ENCODE measurements at places on chromosomes 12 and 14. TPM values are rescaled to one million over a fixed set of nuclear protein-coding genes. Genes with fewer than 3 reads are reported as not detected.

The KRT81 gene
- total RNA-seq, result not detected

The CDK2 gene
- 111 TPM for total RNA-seq

GRCh38 chr14:68719634-68720384 is 73.1 kb downstream of the ZFP36L1 start:
- peak overlapping the region; percentile 34 for H3K27ac ChIP-seq
- H3K36me3 ChIP-seq, result peaks cover 7% of the 10 kb centered on the region
- no peaks in the 10 kb centered on the region for H3K27me3 ChIP-seq

The LYZ gene
- not detected for total RNA-seq

The GALNT6 gene
- total RNA-seq, result 19.9 TPM

- H3K36me3 ChIP-seq, result peaks cover 19% of the 10 kb centered on the region
- no peak overlapping the region for H3K27ac ChIP-seq
- H3K4me1 ChIP-seq, result no peaks in the 10 kb centered on the region
- H3K4me3 ChIP-seq, result no peak overlapping the region
- no peaks in the 10 kb centered on the region for H3K27me3 ChIP-seq
Observed at GRCh38 chr14:74733221-74733620, 20.3 kb downstream of the FCF1 start.

The ADAMTS20 gene
- total RNA-seq, result not detected

DNA sequence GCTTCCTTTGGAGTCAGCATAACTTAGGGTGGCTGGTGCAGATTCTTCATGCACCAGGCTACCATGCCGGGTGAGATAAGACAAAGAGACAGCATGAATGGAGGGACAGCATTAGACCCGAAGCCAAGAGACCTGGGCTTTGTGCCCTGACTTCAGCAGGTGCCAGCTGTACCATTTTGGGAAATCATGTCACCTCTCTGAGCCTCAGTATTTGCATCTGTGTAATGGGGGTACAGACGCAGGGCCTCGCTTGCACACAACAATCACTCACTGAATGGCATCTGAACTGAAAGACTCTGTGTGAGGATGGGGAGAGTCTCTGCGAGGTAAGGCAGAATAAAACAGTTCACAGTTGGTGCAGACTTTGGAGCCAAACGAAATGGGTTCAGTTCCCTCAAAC is 1053.7 kb downstream of the VRK1 start:
- no peaks in the 10 kb centered on the region for H3K27me3 ChIP-seq
- H3K36me3 ChIP-seq, result no peaks in the 10 kb centered on the region
- H3K27ac ChIP-seq, result no peak overlapping the region

DNA sequence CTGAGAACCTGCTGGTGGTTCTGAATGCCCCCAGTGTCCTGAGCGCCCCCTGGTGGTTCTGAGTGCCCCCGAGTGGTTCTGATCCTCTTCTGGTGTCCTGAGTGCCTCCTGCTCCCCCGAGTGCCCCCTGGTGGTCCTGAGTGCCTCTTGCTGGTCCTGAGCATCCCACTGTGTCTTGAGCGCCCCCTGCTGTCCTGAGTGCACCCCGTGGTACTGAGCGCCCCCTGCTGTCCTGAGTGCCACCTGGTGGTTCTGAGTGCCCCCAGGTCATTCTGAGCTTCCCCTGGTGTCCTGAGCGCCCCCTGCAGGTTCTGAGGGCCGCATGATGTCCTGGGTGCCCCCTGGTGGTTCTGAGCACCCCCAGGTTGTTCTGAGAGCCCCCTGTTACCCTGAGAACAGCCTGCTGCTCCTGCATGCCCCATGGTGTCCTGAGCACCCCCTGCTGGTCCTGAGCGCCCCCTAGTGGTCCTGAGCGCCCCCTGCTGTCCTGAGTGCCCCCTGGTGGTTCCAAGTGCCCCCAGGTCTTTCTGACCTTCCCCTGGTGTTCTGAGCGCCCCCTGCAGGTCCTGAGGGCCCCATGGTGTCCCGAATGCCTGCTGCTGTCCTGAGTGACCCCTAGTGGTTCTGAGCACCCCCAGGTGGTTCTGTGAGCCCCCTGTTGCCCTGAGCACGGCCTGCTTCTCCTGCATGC is 1165.4 kb downstream of the TMEM121 start:
- DNase-seq, result peak; percentile 89
- H3K36me3 ChIP-seq, result no peaks in the 10 kb centered on the region
- H3K4me3 ChIP-seq, result no peak overlapping the region
- no peak overlapping the region for H3K27ac ChIP-seq
- no peaks in the 10 kb centered on the region for H3K27me3 ChIP-seq

- peaks cover 5% of the 10 kb centered on the region for H3K4me1 ChIP-seq
- H3K4me3 ChIP-seq, result no peak overlapping the region
- no peak overlapping the region for H3K27ac ChIP-seq
- DNase-seq, result no peak
- H3K27me3 ChIP-seq, result no peaks in the 10 kb centered on the region
Observed at GRCh38 chr12:14654842-14655241, 41.6 kb downstream of the GUCY2C start.

DNA sequence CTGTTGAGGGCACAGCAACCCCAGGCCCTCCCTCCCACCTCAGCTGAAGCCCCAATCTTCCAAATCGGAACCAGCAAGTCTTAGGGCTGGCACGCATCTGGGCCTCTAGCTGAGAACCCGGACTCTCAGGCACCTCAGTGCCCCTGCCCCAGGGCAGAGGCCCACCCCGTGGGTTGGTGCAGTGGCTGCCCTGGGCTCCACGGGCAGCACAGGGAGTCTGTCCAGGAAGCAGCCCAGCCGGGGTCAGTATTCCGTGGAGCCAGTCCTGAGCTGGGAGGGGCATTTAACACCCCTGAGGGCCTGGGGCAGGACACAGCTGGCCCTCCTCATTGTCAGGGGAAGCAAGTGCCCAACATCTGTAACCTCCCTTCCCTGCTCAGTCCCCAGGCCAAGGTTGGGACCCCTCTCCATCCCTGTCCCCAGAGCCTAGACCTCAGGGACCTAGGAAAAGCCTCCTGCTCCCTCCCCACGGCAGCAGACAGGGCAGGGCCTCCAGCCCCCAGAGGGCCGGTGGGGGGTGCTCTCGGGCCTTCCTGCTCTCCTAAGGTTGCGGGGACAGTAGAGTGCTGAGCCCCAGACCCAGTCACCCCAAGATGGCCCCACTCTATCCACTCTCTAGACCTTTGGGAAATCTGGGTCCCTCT is 36.5 kb downstream of the SLC6A12 start:
- no peak for DNase-seq
- H3K27ac ChIP-seq, result no peak overlapping the region
- H3K27me3 ChIP-seq, result peaks cover 20% of the 10 kb centered on the region
- peaks cover 5% of the 10 kb centered on the region for H3K4me1 ChIP-seq
- no peaks in the 10 kb centered on the region for H3K36me3 ChIP-seq

GRCh38 chr14:100975671-100976070 is 72.1 kb upstream of the RTL1 start:
- no peaks in the 10 kb centered on the region for H3K36me3 ChIP-seq
- no peaks in the 10 kb centered on the region for H3K4me1 ChIP-seq
- no peak overlapping the region for H3K27ac ChIP-seq
- H3K27me3 ChIP-seq, result peaks cover 25% of the 10 kb centered on the region
- no peak for DNase-seq
- H3K4me3 ChIP-seq, result no peak overlapping the region

The PIGH gene
- total RNA-seq, result 18.2 TPM

The TMEM263 gene
- 33.2 TPM for total RNA-seq

DNA sequence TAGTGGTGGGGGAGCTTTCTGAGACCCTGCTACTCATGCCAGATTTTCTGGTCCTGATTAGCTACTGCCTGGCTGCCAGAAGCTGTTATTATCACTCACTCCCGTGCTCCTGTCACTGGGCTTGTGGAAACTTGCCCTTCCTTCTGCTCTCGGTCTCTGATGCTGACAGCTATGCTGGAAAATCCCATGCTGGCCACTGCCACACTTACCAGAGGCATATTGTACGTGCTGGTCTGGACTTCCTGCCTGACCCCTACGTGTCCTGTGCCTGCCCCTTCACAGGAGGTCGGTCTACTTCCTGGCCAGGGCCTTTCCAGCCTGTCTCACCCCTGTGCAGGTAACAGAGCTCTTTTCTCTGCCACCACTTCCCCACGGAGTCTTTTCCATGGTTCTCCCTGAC is 149.4 kb upstream of the PLEKHG7 start:
- no peak overlapping the region for H3K4me3 ChIP-seq
- peaks cover 17% of the 10 kb centered on the region for H3K36me3 ChIP-seq
- H3K4me1 ChIP-seq, result peaks cover 32% of the 10 kb centered on the region
- H3K27me3 ChIP-seq, result no peaks in the 10 kb centered on the region
- no peak overlapping the region for H3K27ac ChIP-seq
- no peak for DNase-seq

The SLC39A2 gene
- total RNA-seq, result 0.36 TPM

The TEX22 gene
- 2.1 TPM for total RNA-seq

The RPL10L gene
- total RNA-seq, result not detected

The KDM5A gene
- 58.3 TPM for total RNA-seq

The TGFB3 gene
- 2.4 TPM for total RNA-seq

GRCh38 chr12:98048326-98048725 is 467.1 kb upstream of the TMPO start:
- no peak for DNase-seq
- no peaks in the 10 kb centered on the region for H3K27me3 ChIP-seq
- no peaks in the 10 kb centered on the region for H3K4me1 ChIP-seq
- H3K4me3 ChIP-seq, result no peak overlapping the region
- no peak overlapping the region for H3K27ac ChIP-seq

DNA sequence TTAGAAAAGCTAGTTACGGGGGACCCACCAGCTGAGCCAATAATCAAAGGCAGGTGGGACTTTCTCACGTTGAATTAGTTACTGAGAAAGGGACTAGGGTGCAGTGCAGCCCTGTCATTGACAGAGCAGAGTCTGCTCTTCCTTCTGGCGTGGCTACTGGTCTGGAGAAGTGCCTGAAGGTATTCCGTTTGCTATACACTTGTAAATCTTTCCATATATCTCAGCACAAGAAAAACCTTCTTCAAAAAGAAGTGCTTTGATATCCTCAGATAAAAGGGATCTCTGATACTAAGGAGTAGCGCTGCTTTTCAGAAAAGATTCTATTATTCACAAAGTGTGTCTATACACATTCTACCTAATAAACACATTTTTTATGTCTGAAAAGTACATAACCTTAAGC is 91.5 kb downstream of the KCNK10 start:
- peaks cover 2% of the 10 kb centered on the region for H3K4me1 ChIP-seq
- no peak for DNase-seq
- H3K27me3 ChIP-seq, result peaks cover 14% of the 10 kb centered on the region
- no peaks in the 10 kb centered on the region for H3K36me3 ChIP-seq
- H3K4me3 ChIP-seq, result no peak overlapping the region

- no peaks in the 10 kb centered on the region for H3K36me3 ChIP-seq
- peaks cover 55% of the 10 kb centered on the region for H3K27me3 ChIP-seq
- no peak overlapping the region for H3K27ac ChIP-seq
- H3K4me3 ChIP-seq, result no peak overlapping the region
- peaks cover 7% of the 10 kb centered on the region for H3K4me1 ChIP-seq
Observed at GRCh38 chr12:49301760-49302159, 6.8 kb downstream of the PRPH start.

The AGAP2 gene
- 23.8 TPM for total RNA-seq

GRCh38 chr12:103840462-103840875 is 565 bp downstream of the NT5DC3 start:
- peaks cover 9% of the 10 kb centered on the region for H3K36me3 ChIP-seq
- H3K4me1 ChIP-seq, result peaks cover 13% of the 10 kb centered on the region
- H3K27ac ChIP-seq, result peak overlapping the region; percentile 80
- peaks cover 4% of the 10 kb centered on the region for H3K27me3 ChIP-seq
- peak; percentile 52 for DNase-seq

GRCh38 chr14:67515386-67516079 is 17.6 kb upstream of the PLEKHH1 start:
- peaks cover 29% of the 10 kb centered on the region for H3K4me1 ChIP-seq
- H3K27me3 ChIP-seq, result no peaks in the 10 kb centered on the region
- DNase-seq, result peak; percentile 43
- H3K36me3 ChIP-seq, result no peaks in the 10 kb centered on the region
- no peak overlapping the region for H3K27ac ChIP-seq
- peak overlapping the region; percentile 66 for H3K4me3 ChIP-seq

DNA sequence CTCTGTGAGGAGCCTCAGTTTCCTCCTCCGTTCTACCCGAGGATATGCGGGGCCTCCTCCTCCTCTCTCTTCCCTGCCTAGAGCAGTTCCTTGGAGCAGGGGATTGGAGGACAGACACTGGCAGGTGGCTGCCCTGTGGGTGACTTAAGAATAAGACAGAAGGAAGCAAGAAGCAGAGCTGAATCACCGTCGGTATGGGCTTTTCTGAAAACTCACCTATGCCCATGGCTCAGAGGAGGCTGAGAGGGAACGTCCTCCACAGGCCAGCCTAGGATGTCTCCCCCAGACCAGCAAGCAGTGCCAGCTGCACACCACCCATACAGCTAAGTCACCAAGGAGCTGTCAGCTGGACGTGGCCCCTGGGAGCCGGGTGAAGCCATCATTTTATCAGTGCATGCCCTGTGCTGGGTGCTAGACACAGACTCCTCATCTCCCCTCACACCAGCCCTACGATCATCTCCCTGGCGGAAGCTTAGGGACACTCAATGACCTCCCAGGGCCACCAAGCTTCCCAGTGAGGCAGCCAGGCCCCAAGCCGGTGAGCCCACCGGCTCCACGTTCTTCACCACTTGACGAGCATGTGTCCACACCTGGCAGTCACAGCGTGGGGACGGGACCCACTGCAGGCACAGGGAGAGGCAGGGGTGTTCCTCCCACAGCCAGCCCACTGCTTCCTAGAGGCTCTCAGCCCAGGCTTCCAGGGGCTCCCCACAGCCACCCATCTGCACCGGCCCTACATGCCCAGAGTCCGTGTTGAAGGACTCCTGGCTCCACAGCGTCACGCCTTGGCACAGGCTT is 21.4 kb downstream of the ITPK1 start:
- no peak for DNase-seq
- H3K27me3 ChIP-seq, result no peaks in the 10 kb centered on the region
- H3K27ac ChIP-seq, result no peak overlapping the region
- no peaks in the 10 kb centered on the region for H3K36me3 ChIP-seq

The METTL25 gene
- 4.6 TPM for total RNA-seq

The SLCO1B1 gene
- not detected for total RNA-seq

DNA sequence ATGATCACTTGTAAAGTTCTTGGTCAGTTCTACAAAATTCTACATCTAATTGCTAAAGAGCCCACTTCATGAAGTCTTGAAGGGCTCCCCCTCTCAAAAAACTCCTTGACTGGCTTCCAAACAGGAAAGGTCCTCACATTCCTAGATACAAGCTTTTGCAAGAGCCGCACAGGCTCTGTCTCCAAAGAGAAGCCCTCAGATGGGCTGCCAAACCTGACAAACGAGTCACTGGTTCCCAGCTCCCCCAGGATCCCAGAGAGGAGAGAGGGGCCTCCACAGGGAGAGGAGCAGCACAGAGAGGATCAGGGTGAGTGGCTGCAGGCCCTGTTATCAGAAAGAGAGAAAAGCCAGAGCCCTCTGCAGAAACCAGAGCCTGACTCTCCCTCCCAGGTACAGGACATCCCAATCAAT is 5.8 kb downstream of the NID2 start:
- no peak overlapping the region for H3K4me3 ChIP-seq
- no peaks in the 10 kb centered on the region for H3K36me3 ChIP-seq
- H3K27ac ChIP-seq, result no peak overlapping the region
- H3K4me1 ChIP-seq, result peaks cover 3% of the 10 kb centered on the region
- H3K27me3 ChIP-seq, result peaks cover 28% of the 10 kb centered on the region

GRCh38 chr14:50823762-50824636 is 7.0 kb downstream of the NIN start:
- no peaks in the 10 kb centered on the region for H3K27me3 ChIP-seq
- H3K4me1 ChIP-seq, result peaks cover 89% of the 10 kb centered on the region
- peak overlapping the region; percentile 91 for H3K27ac ChIP-seq
- no peak for DNase-seq
- H3K4me3 ChIP-seq, result peak overlapping the region; percentile 74
- H3K36me3 ChIP-seq, result peaks cover 54% of the 10 kb centered on the region

All from activated naive CD8-positive, alpha-beta T cell treated with anti-CD3 and anti-CD28 coated beads for 36 hours (primary cell).